Astrocyte (in vitro differentiated cells and primary cell): ENCODE measurements at places on chromosomes 6 and 20.

GRCh38 chr20:45863543-45864470 lies 6.4 kb downstream of the ZSWIM3 start:
- no peak for DNase-seq

DNA sequence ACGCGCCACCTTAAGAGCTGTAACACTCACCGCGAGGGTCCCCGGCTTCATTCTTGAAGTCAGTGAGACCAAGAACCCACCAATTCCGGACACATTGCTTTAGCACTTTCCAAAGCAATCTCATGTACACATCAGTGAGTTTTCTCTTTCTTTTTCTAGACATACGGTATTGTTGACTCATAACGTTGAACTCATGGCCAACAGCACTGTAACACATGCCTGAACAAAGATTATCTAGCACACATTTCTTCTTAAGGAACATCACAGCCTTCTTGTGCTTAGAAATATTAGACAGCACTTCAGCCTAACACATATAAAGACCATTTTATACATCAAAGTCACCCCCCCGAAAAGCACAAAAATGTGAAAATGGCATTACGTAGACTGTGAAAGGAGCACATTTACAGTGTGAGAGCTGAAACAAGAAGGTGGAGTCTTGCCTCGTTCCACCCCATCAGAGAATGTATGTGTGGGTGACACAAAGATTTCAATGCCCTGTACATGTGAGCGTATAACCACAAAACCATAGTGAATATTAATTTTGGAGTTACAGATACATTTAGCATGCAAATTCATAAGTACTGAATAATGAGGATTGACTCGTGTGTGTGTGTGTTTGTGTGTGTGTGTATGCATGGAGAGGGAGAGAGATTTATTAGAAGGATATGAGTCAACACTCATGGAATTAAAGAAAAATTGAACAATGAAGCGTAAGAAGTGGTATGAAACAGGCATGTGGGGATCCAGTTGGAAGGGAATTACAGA lies 134.1 kb downstream of the FAM83B start:
- peak; percentile 85 for DNase-seq

DNA sequence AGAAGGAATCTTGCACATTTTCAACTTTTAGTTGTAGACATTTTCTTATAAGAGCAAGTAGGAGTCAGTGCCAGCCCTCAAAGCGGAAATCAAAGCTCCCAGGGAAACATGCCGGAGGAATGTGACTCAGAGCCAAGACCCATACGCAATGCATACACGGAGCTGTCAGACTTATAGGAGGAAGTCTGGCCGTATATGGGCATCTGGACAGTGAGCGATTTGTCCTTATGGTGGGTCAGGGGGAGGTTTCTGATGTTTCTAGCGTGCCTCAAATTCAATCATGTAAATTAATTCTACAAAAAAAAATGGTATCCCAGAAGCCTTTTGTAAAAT lies 3.6 kb upstream of the CCN2 start:
- DNase-seq: peak; percentile 99

DNA sequence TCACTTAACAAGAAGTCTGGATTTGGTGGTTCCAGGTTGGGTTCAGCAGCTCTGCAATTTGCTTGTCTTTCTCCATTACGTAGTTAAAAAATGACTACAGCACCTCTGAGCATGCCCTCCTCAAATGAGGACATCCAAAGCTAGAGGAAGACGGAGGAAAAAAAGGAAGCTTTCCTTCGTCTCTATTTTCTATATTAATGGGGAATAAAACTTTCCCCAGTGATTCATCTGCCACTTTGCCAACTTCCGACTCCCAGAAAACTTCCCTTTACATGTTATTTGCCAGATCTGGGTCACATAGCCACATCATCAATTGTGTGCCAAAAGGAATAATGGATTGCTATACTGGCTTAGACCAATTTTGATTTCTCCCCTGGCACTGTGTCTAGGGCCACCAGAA lies 69.5 kb downstream of the ZFAND3 start:
- peak; percentile 17 for DNase-seq

GRCh38 chr6:104952911-104953399 lies 4.0 kb upstream of the LIN28B start:
- no peak for DNase-seq

DNA sequence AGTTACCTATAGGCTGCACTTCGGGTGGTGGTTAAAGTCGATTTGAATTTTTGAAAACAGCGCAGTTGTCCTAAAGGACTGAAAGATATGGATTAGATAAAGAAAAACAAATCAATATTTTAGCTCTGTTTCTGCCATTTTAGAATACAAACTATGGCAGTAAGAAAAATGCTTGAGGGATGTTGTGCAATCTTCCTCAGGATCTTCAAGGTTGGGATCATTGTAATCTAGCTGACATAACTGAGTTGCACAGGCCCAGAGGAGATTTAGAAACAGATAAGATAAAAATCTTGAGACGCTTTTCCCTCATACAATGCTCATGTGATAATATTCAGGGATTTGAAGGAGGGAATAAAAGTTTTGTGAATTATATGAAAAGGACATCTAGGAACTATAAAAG lies 926 bp downstream of the PEX3 start:
- DNase-seq: no peak

GRCh38 chr20:2610326-2610725 lies 42.1 kb upstream of the NOP56 start:
- no peak for DNase-seq

DNA sequence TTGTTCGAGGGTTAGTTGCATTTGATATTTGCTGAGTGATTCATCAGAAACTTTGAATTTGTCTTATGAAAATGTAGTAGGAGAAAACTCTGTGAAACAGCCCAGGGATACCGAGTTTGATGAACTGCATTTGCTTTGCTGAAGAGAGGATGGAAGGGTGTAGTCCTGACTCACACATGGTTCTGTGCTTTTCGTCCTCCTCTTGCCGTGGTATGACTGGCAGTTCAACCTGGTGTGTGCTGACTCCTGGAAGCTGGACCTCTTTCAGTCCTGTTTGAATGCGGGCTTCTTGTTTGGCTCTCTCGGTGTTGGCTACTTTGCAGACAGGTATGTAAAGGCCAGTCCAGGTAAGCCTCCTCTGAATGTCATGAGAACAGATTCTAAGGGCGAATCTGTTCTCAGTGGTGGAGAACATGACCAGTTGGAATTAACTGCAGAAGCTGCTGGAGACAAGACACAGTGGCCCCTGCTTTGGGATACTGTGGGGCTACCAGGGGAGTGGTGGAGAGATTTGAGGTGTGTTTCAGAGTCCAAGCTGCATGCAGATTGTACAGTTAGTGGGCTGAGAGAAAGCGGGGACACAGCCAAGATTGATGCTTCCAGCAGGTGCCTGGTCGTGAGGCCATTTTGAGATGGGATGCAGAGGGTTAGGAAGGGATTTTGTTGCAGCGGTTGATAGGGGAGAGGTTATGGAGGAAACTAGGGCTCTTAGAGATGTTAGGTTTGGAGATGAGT lies 8.4 kb downstream of the SLC22A1 start:
- no peak for DNase-seq

- DNase-seq: no peak
These were observed 831 bp downstream of the PMEPA1 start for GRCh38 chr20:57708694-57709673.

DNA sequence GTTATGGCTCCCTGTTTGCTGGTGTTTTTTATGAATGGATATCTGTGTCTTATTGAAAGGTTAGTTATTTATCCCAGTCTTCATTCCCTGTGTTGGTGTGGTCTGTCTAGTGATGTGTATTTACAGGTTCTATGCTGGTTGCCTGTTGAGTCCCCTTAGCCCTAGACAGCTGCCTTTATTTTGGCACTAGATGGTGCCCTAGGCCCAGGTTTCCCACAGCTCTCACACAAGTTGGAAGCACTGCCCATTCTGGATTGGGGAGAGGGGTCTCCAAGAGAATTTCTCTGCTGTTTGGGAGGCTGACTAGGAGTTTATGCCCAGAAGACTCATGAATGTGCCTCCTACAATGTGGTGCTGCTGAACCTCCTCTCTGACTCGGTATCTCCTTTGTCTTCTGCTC lies 12.4 kb downstream of the GRM1 start:
- no peak for DNase-seq

DNA sequence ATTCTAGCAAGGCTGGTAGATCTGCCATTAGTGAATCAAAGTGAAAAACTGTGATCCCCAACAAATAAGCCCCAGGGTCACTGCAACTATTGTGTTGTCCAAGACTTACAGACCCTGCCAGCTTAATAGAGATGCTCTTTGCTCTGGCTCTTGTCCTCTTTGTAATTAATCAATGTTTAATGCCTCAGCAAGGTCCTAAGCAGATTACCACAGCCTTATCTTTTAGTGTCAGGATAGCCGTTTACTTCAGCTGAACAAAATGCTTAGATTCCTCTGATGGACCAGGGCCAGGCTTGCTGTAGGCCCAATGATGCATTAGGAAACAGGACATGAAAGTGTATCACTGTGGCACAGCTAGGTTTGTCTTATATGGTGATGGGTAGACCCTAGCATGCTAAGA lies 353.3 kb downstream of the HACE1 start:
- no peak for DNase-seq

DNA sequence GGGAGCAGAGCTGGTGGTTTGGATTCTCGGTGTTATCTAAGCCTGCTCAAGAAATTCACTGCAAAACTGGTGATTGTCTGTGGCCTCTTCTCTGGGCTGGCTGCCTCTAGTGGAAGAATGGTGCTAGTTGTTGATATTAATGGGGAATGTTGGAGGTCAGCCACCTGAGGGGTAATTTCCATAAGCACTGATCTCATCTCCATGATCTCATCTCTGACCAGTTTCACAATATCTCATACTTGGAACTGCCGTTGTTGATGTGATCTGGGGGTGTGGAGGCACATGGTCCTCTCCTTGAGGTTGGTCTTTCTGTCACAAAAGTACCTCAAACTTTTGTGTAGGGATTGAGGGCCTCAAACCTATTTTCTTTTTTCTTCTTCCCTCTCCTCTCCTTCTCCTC lies 102.6 kb downstream of the CD109 start:
- peak; percentile 95 for DNase-seq

- no peak for DNase-seq
These were observed 251.2 kb downstream of the BCKDHB start for GRCh38 chr6:80357674-80358073.

GRCh38 chr20:50562262-50562701 lies 52.1 kb downstream of the PTPN1 start:
- no peak for DNase-seq

DNA sequence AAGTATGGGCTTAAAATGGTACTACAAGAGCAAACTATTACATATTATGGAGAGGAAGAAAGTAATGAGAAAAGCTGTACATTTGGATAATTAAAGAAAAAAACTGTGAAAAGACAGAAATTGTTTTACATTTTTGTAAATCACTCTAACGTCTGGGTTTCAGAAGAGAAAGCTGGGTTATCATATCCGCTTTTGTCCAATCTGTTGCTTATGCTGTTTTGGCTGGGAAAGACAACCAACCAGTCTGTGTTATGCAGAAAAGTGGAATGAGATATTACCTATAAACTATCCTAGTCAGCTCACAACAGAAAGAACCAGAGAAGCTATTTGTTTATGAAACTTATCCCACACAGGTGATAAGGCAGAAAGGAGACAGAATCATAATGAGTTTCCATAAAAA lies 32.4 kb downstream of the REV3L start:
- DNase-seq: no peak

- no peak for DNase-seq
These were observed 60.5 kb downstream of the EDN3 start for GRCh38 chr20:59360934-59361333.
